ENCODE measurements at places on chromosomes 4 and X. TPM values are rescaled to one million over a fixed set of nuclear protein-coding genes. Genes with fewer than 3 reads are reported as not detected.

DNA sequence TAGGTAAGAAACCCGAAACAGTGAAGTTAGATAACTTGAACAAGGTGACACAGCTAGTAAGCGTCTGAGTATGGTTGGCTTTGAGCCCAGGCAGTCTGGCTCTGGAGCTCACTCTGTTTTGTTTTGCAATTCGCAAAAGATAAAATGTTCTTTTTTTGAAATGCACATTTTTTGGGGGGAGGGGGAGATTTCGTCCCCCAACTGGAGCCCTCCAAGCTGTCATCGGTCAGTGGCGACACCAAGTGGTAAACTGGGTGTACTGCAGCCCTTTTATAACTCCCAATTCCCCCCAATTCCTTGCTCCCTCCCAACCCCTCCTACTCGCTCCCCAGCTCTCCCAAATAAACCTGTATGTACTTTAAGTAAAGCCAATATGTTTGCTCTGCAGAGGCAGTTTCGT is 2.8 kb upstream of the CLCN5 start:
- H3K36me3 ChIP-seq = no peaks in the 10 kb centered on the region
- peaks cover 9% of the 10 kb centered on the region for H3K4me1 ChIP-seq
- H3K27ac ChIP-seq = no peak overlapping the region
- no peaks in the 10 kb centered on the region for H3K27me3 ChIP-seq
- DNase-seq = peak; percentile 16

Gene WAS
- total RNA-seq = 1.2 TPM

DNA sequence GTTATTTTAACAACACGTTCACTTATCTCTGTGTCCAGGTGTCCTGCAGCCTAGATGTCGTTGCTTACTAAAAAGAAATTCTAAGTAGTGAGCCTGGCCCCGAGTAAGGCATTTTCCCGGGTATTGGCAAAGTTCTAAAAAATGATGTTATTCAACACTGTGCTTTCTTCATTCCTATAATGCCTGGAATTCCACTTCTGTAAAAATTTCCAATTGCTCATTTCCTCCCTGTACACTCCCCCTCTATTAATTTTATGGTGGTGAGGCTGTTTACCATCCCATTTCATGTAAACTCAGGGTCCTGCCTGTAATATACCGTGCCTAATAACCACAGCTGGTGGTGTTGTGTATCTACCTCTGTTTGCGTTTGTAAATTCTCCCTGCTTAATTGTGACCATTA is 14.2 kb downstream of the BST1 start:
- no peaks in the 10 kb centered on the region for H3K36me3 ChIP-seq
- H3K4me3 ChIP-seq = no peak overlapping the region
- H3K27ac ChIP-seq = no peak overlapping the region
- H3K4me1 ChIP-seq = no peaks in the 10 kb centered on the region
- H3K27me3 ChIP-seq = no peaks in the 10 kb centered on the region
- DNase-seq = no peak

- peaks cover 9% of the 10 kb centered on the region for H3K4me1 ChIP-seq
- no peak overlapping the region for H3K4me3 ChIP-seq
- no peaks in the 10 kb centered on the region for H3K36me3 ChIP-seq
- peak overlapping the region; percentile 1 for H3K27ac ChIP-seq
- peaks cover 3% of the 10 kb centered on the region for H3K27me3 ChIP-seq
- no peak for DNase-seq
Measured at GRCh38 chr4:25882226-25882625, 19.4 kb upstream of the SEL1L3 start.

Gene TMEM185A
- total RNA-seq = 53.1 TPM

- no peak overlapping the region for H3K4me3 ChIP-seq
- no peak for DNase-seq
- peak overlapping the region; percentile 90 for H3K27ac ChIP-seq
- H3K36me3 ChIP-seq = no peaks in the 10 kb centered on the region
Measured at GRCh38 chr4:40316333-40316781, 18.8 kb upstream of the CHRNA9 start.

- no peaks in the 10 kb centered on the region for H3K36me3 ChIP-seq
- DNase-seq = no peak
- H3K4me3 ChIP-seq = no peak overlapping the region
- no peaks in the 10 kb centered on the region for H3K27me3 ChIP-seq
Measured at GRCh38 chr4:101464596-101464995, 117.3 kb upstream of the PPP3CA start.

DNA sequence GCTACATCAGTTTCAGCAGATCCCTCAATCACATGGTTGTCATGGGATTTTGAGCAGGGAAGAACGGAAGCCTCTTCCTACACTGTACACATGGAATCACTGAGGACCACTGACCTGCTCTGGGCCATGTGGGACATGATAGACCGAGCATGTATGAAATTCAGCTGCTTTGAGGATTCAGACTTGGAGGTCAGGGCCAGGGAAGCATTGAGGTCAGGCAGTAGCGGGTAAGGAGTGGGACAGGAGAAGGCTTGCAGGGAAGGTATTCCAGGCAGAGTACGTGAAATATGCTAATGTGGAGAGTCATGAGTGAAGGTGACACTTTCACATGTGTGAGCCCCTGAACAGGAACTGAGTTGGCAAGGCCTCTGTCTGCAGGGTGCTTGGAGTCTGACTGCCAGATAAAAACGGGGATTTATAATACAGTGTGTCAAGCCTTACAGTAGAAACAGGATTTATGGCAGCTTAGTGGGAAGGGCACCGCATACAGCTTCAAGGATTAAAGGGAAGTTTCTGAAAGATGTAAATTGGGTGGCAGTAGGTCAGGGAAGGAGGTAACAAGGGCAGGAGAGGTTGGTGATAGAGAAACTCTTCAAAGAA is 111.7 kb downstream of the STK32B start:
- peak overlapping the region; percentile 34 for H3K27ac ChIP-seq
- DNase-seq = no peak
- peaks cover 21% of the 10 kb centered on the region for H3K27me3 ChIP-seq
- H3K4me3 ChIP-seq = no peak overlapping the region
- no peaks in the 10 kb centered on the region for H3K36me3 ChIP-seq
- peaks cover 9% of the 10 kb centered on the region for H3K4me1 ChIP-seq

- DNase-seq = no peak
- peak overlapping the region; percentile 84 for H3K27ac ChIP-seq
- peaks cover 2% of the 10 kb centered on the region for H3K36me3 ChIP-seq
- no peaks in the 10 kb centered on the region for H3K27me3 ChIP-seq
Measured at GRCh38 chr4:6692806-6693205, 872 bp upstream of the S100P start.

Gene FAM114A1
- total RNA-seq = 31.2 TPM

Gene FATE1
- 0.78 TPM for total RNA-seq

DNA sequence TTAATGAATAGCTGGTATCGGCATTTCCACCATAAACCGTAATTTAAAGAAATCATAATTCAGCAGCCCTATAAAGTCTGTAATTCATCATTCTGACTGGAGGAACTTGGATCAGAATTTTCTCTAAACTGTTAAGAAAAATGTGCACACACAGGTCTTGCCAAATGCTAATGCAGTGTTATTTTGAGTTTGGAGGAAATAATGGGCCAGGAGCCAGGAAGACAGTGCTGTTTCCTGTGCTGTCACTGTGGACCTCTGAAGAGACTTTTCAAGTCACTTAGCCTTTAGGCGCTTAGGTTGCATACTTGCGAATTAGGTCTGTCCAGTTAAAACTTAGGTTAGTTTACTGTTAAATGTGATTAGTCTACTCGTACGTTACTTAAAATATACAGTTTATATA is 137.5 kb upstream of the ANXA3 start:
- no peak overlapping the region for H3K27ac ChIP-seq
- H3K4me1 ChIP-seq = peaks cover 8% of the 10 kb centered on the region
- no peak for DNase-seq
- no peak overlapping the region for H3K4me3 ChIP-seq
- H3K27me3 ChIP-seq = no peaks in the 10 kb centered on the region
- H3K36me3 ChIP-seq = peaks cover 21% of the 10 kb centered on the region

DNA sequence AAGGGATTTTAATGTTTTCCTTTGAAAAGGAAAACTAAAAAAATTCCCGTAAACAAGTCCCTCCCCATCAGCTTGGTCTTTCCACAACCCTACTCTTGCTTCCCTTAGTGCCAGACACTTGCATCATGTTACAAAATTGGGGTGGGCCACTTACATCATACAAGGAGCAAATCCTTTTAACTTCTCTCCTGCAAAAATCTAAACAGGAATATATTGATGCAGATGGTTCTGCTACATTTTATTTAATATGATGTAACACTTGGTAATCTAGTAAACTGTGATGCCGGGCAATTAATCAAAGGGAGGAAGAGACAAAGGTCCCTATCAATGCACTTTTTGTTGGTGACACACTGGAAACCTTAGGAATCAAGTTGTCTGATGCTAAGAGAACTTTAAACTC is 125.3 kb downstream of the UBE2K start:
- no peak overlapping the region for H3K27ac ChIP-seq
- no peak overlapping the region for H3K4me3 ChIP-seq
- peaks cover 4% of the 10 kb centered on the region for H3K4me1 ChIP-seq
- no peak for DNase-seq
- peaks cover 21% of the 10 kb centered on the region for H3K36me3 ChIP-seq

Gene PCDH10
- 0.53 TPM for total RNA-seq

DNA sequence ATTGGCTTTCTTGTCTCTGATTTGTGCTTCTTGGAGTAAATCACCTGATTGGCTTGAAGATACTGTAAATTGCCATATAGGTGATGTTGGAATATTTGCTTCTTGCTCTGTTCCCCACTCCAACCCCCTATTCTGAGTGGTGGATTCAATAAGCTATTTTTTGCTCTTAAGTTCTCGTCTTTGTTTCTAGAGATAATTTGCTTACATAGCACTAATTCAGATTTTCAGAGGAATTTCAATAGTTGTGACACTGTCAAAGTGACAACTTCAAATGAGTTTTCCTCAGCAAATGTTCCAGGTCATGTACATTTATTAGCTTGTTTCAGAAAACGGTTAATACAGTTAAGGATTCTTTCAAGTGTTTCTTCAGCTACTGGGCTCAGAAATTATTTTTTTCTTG is 18.6 kb downstream of the LANCL3 start:
- no peaks in the 10 kb centered on the region for H3K4me1 ChIP-seq
- no peak overlapping the region for H3K4me3 ChIP-seq
- no peak overlapping the region for H3K27ac ChIP-seq
- H3K27me3 ChIP-seq = no peaks in the 10 kb centered on the region
- H3K36me3 ChIP-seq = no peaks in the 10 kb centered on the region

- no peak overlapping the region for H3K4me3 ChIP-seq
- no peak for DNase-seq
- no peaks in the 10 kb centered on the region for H3K4me1 ChIP-seq
- no peak overlapping the region for H3K27ac ChIP-seq
- peaks cover 17% of the 10 kb centered on the region for H3K36me3 ChIP-seq
- H3K27me3 ChIP-seq = no peaks in the 10 kb centered on the region
Measured at GRCh38 chr4:71025654-71026053, 32.2 kb downstream of the DCK start.

Gene PNMA3
- total RNA-seq = 32.8 TPM

- peaks cover 2% of the 10 kb centered on the region for H3K27me3 ChIP-seq
- no peak overlapping the region for H3K27ac ChIP-seq
- no peaks in the 10 kb centered on the region for H3K36me3 ChIP-seq
Measured at GRCh38 chrX:115259238-115259875, 25.5 kb upstream of the LRCH2 start.

Data from progenitor cell of endocrine pancreas (in vitro differentiated cells).